ENCODE measurements at places on chromosomes 1 and 21.

DNA sequence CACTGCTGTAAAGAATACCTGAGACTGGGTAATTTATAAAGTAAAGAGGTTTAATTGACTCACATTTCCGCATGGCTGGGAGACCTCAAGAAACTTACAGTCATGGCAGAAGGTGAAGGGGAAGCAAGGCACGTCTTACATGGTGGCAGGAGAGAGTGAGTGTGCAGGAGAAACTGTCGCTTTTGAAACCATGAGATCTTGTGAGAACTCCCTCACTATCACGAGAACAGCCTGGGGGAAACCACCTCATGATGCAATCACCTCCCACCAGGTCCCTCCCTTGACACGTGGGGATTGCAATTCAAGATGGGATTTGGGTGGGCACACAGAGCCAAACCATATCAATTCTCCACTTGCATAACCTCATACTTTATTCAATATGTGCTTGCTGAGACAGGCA is 76.6 kb downstream of the GIPC2 start:
- DNase-seq, result no peak

DNA sequence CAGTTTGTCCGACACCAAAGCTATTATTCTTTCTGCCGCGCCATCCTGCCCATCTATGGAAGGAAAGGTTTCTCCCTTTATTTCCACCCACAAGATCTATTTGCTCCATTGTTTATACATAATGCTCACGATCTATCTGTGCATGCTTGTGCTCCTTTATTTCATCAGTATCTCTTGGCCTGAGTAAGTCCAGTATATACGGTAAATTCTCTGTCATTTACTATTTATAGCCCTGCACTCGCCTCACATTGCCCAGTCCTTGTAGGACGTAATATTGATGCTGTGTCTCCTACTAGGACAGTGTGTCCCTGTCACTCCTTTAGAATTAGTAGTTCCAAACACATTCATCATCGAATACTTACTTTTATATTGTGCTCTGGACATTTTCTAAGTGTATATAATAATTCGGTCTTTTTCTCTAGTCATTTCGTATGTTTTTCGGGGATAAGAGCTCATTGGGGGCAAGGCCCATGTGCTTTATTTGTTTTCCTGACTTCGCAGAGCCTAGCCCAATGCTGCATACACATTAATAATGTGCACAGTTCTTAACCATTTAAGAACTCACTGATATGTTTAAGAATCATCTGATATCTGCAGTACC is 3.1 kb upstream of the NID1 start:
- no peak for DNase-seq

GRCh38 chr1:219143735-219144134 is 29.9 kb upstream of the LYPLAL1 start:
- no peak for DNase-seq

DNA sequence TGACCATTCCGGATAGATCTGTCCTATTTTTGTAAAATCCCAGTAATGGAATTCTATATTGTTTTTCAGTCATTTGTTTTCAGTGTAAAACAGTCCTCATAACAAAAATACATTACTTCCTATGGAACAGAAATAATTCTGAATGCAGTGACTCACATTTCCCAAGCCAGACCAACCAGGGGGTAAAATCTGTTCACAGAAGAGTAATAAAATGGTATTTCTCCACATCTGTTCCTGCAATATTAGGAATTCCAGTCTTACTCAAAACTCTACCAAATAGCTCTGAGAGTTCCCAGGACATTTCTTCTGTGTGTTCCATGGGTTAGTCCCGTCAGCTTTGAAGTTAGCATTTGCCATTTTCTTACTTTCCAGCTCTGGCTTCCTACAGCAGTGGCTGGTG is 2.6 kb upstream of the DDR2 start:
- DNase-seq, result no peak

DNA sequence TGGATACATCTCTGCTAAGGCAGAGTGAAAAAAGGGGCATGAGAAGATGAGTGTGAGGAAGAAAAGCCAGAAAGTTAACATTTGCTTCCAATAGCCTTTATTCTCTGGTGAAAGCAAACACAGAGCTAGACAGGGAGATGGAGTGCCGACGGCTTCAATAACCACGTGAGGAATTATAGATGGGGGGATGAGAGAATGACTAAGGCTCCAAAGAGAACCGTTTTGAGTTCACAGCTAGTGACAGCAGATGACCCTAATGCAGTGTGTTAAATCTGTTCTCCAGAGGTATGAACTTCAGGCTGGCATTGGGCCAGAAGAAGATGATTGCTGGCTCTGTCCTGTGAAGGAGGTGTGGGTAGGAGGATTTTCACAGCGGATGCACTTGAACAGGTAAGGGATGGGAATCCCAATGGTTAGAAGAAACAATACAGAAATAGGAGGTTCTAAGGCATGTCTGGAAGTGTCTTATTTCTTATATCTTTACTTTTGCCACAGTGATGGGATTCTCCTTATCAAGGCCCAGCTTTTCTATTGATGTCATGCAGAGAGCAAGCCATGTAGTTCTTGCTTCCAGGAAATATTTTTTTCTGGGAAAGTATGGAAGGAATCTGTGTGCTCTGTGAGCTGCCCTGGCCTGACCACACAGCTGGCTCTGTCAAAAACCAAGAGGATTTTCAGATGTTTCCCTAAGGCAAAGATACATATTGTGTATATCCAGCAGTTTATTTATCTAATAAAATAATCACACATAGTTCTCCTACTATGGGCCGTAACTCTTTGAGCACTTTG is 573.8 kb downstream of the LTN1 start:
- DNase-seq, result no peak

GRCh38 chr1:45863218-45863617 is 59.8 kb downstream of the MAST2 start:
- DNase-seq, result no peak

GRCh38 chr21:27321791-27322190 is 354.9 kb upstream of the ADAMTS5 start:
- DNase-seq, result no peak

Data from activated T-cell treated with anti-CD3 and anti-CD28 coated beads for 24 hours (primary cell).